Stimulated activated CD4-positive, alpha-beta T cell treated with anti-CD3 and anti-CD28 coated beads, Interleukin-4, amount 100 ng/mL, for 1 hour (primary cell): ENCODE measurements at places on chromosomes 4 and X.

DNA sequence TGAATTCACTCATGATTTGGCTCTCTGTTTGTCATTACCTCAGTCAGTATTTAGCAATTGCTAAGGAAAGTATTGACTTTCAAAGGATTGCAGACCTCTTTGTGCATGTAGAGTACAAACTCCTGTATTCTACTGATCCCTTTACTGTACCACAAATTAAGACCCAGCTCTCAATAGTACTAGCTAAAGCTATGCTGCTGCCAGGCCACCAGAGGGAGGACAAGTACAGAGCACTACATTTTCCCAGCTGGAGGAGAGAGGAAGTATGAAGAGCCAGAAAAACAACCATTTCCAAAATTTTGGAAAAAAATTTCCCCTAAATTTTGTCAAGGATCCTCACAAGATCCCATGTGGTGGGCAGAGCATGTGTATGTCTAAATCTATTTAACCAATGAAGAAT is 175.0 kb upstream of the MTMR8 start:
- DNase-seq: no peak

DNA sequence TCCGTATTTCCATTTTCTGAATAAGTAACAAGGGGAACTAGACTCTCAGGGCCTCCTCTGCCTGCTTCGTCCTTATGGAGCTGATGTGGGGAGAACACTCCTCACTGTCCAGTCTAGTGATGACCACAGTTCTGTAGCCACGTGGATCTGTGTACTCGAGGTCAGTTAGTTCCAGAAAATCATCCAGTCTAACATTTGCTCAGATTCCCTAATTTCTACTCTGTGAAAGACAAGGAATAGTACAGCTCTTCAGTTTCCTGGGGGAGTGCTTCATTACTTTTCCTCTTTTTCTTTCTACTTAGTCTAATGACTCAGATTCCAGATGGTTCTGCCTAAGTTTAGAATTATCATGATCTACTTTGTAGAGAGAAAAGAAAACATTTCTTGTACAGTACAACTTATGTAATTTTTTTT is 82.6 kb downstream of the SORBS2 start:
- DNase-seq: no peak

- DNase-seq: no peak
Measured at GRCh38 chrX:110086916-110087484, 84.1 kb downstream of the TMEM164 start.

DNA sequence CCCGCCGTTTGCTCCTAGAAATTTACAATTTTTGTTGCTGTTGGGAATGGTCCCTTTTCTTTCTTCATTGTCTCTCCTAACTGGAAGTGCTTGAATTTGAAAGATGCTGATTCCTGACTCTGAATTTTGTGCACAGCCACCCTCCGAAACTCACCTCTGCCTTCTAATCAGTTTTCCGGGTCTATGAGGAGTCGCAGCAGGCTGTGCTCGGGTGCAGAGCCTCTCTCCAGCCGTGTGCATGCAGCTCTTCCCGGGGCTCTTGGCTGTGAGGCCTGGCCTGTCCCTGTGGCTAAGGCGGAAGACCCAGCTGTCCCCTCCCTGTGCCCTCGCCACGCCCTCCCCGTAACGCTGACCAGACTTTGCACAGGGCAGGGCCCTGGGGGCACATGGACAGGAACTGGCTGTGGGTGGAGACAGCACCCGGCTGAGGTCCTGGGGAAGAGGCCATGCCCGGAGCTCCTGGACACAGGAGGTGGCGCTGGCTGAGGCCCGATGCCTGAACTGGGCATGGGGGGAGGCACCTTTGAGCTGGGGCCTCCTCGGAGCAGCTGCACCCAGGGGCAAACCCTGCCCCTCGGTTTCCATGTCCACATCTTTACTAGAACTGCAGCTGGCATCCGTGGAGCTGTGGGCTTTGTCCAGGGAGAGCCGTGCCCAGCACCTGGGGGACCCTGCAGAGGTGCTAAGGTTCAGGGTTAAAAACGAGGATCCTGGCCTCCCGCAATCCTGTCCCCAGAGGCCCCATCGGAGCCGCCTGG is 32.6 kb upstream of the SPON2 start:
- DNase-seq: no peak

DNA sequence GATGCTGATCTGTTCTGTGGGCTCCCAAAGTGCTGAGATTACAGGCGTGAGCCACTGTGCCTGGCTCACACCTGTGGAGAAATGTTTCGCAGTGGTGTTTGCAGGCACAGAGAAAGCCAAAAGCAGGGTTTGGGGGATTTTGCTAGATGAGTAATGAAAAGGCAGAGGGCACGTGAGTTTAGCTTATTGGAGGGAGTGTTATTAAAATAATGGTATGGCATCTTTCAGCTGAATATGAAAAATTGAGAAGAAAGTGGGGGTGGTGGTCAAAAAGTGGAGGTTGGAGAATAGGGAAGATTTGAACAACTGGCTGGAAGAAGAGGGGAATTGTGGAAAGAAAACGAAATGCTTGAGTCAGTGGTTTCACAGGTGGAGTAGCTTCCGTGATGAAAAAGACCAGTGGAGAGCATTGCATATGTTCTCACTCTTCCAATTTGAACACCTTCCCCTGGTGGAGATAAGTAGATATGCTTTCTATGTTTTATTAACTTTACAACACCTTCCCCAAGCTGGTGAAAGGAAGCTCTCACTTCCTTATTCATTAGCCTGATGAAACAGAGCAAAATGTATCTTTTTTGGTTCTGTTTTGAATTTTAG is 1.1 kb upstream of the CHST7 start:
- DNase-seq: peak; percentile 26

DNA sequence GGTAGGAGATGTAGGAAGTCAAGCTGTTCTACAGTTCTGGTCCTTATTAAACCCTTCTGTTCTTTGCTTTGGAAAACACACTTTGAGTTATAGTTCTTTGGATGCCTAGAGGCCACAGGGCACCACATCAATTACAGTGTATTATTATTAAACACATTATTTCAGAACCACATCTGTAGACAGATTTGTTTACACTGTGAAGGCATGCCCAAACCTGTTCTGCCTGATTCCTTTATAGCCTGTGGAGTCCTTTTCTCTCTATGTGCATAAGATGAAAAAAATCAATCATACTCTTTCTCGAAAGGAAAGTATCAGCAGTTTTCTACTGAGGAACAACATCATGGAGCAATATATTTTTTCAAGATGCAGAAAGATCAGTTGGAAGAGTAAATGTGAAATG is 371.3 kb upstream of the INTU start:
- DNase-seq: no peak

DNA sequence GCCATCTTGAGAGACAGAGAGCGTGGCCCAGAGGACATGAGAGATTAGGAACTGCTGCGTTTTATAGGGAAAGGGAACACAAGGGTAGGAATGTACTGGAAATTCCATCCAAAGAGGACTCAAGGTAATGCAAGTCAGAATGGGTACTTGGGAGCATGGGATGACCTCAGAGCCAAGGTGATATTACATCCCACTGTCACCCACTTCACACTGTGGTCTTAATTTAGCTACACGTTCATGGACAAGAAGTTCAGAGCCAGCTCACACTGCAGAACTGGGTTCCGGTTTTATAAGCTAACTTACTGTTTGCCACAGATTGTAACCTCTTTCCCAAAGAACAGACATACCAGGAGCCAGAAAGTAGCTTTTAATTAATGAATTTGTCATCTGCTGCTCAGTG is 244.7 kb downstream of the CBR4 start:
- DNase-seq: no peak

- DNase-seq: no peak
Measured at GRCh38 chrX:71256051-71256450, 2.1 kb upstream of the ZMYM3 start.

- no peak for DNase-seq
Measured at GRCh38 chrX:37776987-37777325, 2.9 kb upstream of the CYBB start.

- DNase-seq: no peak
Measured at GRCh38 chrX:24732766-24733500, 39.2 kb downstream of the POLA1 start.

- no peak for DNase-seq
Measured at GRCh38 chr4:145177906-145178538, 2.4 kb downstream of the OTUD4 start.

DNA sequence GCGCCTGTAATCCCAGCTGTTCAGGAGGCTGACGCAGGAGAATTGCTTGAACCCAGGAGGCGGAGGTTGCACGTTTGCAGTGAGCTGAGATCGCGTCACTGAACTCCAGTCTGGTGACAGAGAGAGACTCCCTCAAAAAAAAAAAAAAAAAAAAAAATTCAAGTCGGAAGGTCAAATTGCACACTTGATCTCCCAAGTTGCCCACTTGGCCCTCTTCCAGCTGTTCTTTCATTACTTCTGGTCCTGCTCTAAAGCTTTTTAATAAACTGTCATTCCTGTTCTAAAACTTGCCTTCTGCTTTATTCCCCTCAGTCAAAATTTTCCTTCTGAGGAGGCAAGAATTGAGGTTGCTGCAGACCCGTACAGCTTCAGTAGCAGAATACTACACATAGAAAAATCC is 2358.0 kb downstream of the ARAP2 start:
- DNase-seq: no peak

- DNase-seq: no peak
Measured at GRCh38 chrX:129650821-129651510, 3.8 kb downstream of the APLN start.

DNA sequence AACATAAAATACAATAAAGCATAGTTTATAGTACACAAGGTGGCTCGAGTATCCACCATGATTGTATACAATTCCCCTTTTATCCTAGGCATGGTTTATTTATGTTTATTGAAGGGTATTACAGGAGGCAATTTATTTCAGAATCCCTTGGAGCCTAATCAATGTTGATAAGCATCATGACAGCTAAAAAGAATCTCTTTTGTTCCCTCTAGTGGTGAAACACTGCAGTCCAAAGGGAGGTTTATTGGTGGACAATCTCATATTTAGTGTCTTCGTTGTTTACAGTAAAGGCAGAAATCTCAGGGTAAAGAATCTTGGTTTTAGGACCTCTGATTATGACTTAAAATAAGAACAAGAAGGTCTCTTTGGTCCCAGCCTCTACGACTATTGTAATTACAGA is 1712.5 kb downstream of the C4orf33 start:
- no peak for DNase-seq

DNA sequence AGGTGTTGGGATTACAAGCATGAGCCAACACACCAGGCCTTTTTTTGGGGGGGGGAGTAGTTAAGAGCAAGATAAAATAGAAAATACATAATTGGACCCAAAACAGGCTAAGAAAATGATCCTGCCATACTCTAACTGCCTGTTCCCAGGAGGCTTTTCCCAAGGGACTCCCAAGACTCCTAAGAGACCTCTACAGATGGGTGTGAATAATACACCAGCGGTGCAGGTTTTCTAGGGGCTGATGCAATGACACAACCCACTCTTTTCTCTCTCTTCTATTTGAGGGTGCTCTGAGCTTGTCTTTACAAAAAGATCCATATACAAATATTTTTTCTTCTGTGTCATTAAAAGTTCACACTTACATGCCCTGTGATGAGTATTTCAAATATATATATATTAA is 116.9 kb downstream of the RASL11B start:
- DNase-seq: no peak

GRCh38 chr4:48005781-48006180 is 10.7 kb downstream of the CNGA1 start:
- no peak for DNase-seq

DNA sequence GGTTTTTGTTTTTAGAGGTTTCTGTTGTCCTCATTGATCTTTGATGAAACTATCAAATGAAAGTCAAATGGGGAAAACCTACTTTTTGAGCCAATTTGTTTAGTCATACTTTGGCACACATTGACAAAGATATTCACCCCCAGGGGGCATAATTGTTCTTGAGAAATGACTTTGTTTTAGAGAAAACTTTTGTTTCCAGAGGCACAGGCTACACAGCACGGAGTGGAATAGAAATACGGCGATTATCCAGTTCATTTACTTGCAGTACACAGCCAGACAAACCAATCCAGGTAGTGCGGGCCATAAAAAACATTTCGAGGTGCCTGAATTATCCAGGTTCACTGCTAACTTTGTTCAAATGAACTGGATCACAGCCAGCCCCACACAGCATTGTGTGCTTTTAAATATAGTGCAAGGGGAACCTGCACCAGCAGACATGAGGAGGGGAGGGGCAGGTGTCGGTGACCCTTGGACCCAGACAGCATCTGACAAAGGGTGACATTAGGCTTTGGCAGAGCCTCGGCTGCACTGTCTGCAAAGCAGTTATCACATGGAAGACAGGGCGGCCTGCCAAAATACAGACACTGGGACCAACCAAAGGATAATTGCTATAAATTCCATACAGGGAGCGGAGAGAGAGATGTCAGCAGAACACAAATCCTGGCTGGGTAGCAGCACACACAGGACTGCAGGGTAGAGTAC is 179.6 kb upstream of the NOCT start:
- DNase-seq: no peak

DNA sequence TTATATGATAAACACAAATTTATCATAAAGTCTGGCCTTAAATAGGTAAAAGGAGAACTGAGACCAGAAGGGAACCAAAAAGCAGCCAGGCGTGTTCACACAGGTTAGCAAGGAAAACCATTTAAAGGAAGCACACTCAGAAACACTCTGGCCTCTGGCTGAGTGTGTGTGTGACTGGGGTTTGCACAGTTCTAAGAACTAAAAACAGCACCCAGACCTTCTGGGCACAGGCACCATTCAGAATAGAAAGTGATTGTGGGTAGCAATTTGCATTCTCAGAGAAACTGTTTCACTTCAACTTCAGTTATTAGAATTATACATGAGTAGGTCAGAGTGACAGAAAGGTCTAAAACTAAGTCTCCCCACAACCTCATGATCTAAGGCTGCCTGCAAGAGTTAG is 10.0 kb downstream of the GPR82 start:
- no peak for DNase-seq

GRCh38 chrX:9794495-9794894 is 8.3 kb downstream of the SHROOM2 start:
- DNase-seq: no peak

DNA sequence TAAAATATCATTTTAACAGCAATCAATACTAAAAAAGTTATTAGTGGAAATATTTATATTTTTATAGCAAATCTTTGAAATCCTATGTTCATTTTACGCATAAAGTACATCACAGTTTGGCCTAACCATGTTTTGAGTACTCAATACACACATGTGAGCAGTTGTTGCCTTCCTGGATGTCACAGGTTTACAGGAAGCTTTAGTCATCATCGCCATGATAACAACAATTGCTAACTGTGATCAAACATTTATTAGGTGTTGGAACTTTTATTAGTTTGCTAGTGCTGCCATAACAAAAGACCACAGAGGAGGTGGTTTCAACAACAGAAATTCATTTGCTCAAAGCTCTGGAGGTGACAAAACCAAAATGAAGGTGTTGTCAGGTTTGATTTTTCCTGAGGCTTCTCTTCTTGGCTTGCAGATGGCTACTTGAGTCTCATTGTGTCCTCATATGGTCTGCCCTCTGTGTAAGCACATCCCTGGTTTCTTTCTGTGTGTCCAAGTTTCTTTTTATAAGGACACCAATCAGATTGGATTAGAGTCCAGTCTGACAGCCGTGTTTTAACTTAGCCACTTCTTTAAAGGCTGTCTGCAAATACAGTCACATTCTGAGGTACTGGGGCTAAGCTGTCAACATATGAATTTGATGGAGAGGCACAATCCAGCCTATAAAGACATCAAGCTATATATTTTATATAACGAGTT is 43.1 kb upstream of the BOD1L1 start:
- DNase-seq: no peak

- no peak for DNase-seq
Measured at GRCh38 chrX:130378024-130378669, 7.3 kb downstream of the GPR119 start.
